Effector memory CD4-positive, alpha-beta T cell (primary cell): ENCODE measurements at places on chromosomes 11 and 22.
A peak's percentile ranks its signal among the peaks of the same experiment; 100 is the strongest.

DNA sequence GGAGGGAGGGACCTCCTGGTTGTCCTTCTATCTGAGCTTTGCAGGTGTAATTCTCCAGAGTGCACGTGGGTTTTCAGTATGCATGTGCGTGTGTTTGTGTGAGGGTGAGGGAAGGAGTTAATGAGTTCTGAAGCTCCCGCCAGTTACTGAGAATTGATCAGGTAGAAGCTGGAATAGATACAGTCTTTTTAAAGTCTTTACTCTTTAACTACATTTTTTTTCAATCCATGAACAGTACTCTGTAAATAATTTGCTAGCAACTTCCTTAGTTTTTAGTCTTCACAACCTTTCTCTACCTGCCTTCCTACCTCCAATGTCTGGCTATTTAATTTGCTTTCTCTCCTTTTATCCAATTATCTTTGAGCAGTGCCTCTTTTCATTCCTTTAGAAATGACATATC is 25.5 kb downstream of the ARHGAP42 start:
- no peak for DNase-seq

GRCh38 chr11:122085712-122086111 is 30.3 kb downstream of the BLID start:
- DNase-seq = no peak

DNA sequence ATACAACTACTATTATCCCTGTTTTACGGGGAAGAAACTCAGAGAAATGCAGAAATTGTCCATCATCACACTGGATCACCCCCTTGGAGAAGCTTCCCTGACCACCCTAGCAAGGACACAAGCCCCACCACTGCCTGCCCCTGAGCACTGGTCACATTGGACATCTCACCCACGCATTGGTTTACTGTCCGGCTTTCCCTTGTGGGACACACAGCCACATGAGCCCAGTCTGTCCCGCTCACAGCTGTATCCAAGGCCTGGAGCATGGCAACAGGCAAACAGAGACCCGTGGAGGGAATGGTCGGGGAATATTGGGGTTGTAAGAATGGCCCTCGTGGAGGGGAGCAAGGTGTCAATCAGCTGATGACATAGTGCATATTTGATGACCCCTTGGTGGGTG is 42.7 kb upstream of the FGF3 start:
- DNase-seq = no peak

GRCh38 chr22:35299217-35299672 is 449 bp upstream of the TOM1 start:
- DNase-seq = no peak

DNA sequence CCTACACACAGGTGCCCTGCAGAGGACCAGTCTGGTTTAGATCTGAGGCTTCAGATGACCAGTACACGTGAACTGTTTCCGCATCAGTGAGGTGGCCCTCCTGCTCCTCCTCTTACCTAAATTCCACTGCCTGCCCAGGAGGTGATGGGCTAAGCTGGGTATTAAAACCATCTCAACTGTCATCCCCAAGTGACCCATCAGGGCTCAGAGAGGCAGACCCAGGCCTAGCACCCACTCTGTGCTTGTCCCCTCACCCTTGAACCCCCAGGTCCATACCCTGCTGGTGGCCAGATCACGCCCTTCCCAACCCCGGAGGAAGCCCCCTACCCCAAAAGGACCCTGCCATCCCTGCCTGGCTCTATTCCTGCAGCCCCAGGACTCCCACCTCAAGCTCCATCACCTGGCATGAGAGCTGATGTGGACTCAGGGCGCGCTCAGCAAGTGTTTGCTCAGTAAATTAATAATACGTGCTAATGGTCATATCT is 21.3 kb downstream of the RSPH14 start:
- no peak for DNase-seq

- DNase-seq = no peak
These were observed 3.5 kb downstream of the KIF18A start for GRCh38 chr11:28104425-28104824.

GRCh38 chr22:17637490-17638181 is 921 bp upstream of the BCL2L13 start:
- DNase-seq = no peak

GRCh38 chr22:35539910-35540594 is 579 bp upstream of the RASD2 start:
- peak; percentile 36 for DNase-seq

DNA sequence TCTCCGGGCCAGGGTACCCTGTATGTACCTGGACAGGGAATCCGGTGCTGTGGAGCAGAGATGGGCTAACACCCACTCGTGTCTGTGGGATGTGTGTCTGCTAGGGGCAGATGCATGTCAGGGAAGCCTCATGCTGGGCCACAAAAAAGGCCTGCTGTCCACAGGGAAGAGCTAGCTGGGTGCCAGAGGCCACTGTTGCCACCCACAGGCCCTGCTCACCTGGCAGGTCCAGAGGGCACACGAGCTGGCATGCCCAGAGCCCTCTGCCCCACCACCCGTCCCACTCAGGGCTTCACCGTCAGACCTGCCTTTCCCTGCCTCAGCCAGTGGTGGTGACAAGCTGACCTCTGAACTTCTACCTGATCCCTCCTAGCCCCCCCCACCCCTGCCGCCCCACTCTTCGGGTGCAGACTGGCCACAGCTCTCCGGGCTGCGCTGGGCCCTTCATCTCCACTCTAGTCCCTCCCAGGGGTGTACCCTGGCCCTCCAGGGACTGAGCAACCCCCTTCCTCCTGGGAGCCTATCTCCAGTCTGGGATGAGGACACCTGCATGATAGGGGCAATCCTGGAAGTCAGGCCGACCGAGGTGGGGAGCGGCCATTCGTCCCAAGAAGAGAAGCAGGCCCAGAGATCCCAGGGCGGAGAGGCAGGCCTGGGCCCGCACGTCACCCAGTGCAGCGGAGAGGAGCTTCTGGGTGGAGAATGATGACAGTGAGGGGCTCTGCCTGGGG is 1.4 kb downstream of the SLC25A22 start:
- no peak for DNase-seq

DNA sequence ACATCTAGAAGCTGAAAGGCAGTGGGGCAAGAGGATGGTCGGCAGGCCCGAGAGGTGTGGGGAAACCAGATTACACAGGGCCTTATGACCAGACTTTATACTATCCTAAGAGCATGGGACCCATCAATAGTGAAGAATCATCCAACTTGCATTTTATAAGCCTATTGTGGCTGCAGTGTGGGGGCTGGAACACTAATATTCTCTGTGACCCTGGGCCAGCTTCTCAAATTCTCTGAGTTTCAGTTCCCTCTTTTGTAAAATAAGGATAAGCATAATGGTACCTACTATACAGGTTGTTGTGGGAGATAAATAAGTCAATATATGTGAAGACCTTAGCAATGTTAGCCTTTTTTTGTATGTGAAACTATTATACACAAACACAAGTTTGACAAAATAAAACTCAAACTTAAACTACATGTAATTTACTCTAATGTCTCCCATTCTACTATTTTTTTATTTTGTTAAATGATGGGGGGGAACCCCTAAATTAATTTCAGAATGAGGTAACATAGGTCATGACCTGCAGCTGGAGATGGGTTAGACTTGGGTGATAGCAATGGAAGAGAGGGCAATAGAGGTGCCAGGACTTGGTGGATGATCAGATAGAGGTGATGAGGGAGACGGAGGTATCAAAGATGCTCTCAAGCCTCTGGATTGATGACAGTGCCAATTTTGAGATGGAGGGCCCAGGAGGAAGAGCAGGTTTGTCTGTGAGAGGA is 30.1 kb downstream of the SMCO4 start:
- DNase-seq = no peak

GRCh38 chr22:31611061-31611760 is 50.8 kb downstream of the PISD start:
- no peak for DNase-seq

DNA sequence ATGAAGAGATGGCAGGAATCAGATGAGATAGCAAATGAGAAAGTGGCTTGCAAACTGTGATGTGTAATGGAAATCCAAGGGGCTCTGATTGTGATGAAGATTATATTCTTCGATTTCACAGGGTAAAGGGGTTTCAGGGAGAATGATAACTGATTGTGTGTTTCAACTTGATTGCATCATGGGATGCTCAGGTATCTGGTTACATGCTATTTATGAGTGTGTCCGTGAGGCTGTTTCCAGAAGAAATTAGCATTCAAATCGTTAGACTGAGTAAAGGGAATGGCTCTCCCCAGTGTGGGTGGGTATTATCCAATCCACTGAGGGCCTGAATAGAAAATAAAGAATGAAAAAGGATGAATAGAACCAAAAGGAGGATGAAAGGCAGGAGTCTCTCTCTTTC is 278.7 kb upstream of the LARGE1 start:
- no peak for DNase-seq

DNA sequence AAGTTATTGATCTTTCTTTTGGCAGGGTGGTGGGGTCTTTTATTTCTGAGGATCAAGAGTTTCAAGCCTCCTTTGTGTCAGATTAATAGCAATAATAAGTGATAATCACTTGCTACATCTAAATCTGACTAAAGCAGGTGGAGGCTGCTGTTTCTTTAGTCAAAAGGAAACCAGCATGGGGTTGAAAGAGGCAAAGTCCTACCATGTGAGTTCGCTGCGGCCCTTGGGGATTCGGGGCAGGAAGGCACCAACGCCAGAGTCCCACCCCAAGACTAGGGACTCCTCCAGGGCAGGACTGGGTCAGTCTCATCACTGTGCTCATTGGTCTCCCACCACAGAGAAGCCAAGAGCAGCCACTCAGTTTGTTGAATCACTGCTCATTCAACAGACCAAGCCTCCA is 73.0 kb downstream of the TENM4 start:
- no peak for DNase-seq

GRCh38 chr22:44894782-44895181 is 115.0 kb downstream of the PHF21B start:
- DNase-seq = no peak

DNA sequence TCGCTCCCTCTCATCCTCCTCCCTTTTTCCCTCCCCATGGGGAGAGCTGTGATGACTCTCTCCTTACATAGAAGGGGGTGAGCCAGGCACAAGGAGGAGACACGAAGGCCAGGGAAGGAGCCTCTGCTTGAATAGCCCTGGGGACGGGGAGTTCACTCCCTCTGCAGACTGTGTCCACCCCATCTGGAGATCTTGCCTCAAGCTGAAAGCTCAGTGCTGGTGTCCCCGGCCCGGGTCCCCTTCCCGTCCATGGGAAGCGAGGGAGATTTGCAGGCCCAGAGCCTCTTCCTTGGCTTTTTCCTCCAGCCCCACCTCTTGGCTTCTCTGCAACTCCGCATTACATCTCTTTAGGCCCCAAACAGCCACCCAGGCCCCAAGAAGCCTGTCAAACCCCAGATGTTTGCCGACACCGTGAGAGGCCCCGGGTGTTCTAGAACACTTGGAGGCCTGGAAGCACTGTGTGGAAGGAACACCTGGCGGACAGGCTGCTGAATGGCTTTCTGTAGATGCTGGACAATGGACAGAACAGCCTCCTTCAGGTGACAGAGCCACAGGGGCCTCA is 32.3 kb downstream of the LINC01488 start:
- DNase-seq = no peak

GRCh38 chr11:46800177-46800576 is 45.9 kb downstream of the CKAP5 start:
- no peak for DNase-seq

DNA sequence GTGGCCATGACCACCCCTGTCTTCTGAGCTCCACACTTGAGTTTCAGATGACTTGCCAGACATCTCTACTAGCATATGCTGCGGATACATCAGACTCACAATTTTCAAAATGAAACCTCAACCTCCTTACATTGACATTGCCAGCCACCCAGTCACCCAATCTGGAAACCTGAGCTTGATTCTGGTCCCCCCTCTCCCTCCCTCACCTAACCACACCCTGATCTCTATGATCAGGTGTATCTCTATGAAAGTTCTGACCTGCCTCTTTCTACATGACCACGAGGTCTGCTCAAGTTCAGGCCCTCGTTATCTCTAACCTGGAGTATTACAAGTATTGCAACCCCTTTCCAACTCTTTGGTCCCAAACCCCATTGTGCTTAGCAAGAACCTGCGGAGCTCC is 254.1 kb downstream of the KIRREL3 start:
- DNase-seq = no peak

DNA sequence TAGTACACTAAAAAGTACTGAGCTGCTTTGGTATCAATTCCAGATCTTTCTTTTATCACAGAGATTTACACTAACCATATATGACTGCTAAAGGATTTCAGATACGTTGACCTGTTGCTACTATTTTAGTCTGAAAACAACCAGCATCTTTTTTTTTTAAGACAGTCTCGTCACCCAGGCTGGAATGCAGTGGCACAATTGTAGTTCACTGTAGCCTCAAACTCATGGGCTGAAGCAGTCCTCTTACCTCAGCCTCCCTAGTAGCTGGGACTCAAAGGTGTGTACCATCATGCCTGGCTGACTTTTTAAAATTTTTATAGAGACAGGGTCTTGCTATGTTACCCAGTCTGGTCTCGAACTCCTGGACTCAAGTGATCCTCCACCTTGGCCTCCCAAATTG is 24.2 kb upstream of the L3MBTL2 start:
- DNase-seq = no peak

DNA sequence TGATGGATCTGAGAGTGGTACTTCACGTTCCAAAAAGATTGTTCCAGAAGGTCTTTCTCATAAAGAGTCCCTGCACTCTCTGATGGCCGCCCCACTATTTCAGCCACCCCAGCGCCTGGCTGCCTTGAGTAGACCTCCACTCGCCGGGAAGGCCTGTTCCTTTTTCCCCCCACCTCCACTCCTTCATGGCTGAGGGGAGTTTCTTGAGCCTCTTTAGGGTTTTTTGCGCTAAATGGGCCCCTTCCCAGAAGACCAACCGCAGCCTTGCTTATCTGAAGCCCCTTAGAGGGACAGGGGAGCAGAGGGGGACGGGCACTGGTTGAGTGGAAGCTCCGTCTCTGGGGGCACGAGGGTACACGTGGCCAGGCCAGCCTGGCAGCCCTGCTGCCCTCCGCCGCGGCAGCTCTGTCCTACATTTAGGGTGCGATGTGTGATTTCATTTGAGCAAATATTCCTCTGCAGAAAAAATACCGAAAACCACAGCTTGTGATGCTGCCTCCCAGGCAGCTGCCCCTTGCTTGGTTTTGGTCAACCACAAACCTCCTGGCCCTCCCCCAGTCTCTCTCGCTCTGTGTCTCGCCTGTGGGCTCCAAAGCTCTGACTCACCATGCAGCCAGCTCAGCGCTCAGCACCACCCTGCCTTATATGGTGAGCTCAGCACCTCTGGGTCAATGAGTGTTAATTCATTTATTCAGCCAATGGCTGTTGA is 88.7 kb downstream of the TP53I11 start:
- peak; percentile 76 for DNase-seq

DNA sequence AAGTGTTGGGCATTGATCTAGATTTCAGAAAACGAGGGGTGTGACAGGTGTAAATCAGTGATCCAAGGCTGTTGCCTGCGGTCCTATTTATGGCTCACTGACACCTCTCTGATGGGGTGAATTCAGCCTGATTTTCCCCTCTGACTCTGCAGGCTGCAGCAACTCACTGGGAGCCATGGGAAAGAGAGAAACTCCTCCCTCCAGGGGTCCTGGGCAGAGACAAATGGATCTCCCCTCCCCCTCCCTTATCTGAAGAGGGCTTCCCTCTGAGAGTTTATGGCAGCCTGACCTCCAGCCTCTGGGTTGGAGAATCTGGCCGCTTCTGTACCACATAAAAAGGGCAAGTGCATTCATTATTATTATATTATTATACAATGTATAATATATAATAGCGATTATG is 1.8 kb upstream of the PKNOX2 start:
- DNase-seq = no peak

- no peak for DNase-seq
These were observed 30.0 kb downstream of the PPP2R1B start for GRCh38 chr11:111736181-111736590.

- DNase-seq = no peak
These were observed 9.5 kb downstream of the SDF2L1 start for GRCh38 chr22:21651521-21652009.
